ENCODE measurements at places on chromosomes 12 and 14.

DNA sequence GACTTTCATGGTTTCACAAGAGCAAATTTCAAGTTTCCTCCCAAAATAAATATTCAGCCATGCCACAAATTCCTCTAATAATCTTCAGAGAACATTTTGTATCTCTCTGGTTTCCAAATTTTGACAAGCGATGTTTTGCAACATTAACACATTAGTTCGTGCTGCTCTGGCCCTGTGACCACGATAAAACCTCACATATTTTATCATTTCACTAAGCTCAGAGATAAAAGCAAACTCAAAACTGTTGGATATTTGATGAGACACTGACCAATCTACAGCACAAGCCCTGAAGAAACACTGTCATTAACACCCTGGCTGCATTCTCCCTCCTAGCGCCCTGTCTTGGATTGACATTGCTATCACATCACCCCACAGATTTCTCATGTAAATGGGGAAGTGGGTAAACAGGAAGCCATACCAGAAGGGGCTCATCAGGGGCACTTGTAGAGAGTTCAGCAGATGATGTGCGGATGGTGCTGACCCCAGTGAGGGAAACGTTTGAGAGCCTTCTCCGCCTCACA is 264.3 kb downstream of the PRKD1 start:
- DNase-seq: no peak

- DNase-seq: no peak
Measured at GRCh38 chr14:73686901-73687300, 27.3 kb downstream of the PNMA1 start.

- no peak for DNase-seq
Measured at GRCh38 chr12:71582925-71583324, 80.7 kb downstream of the ZFC3H1 start.

DNA sequence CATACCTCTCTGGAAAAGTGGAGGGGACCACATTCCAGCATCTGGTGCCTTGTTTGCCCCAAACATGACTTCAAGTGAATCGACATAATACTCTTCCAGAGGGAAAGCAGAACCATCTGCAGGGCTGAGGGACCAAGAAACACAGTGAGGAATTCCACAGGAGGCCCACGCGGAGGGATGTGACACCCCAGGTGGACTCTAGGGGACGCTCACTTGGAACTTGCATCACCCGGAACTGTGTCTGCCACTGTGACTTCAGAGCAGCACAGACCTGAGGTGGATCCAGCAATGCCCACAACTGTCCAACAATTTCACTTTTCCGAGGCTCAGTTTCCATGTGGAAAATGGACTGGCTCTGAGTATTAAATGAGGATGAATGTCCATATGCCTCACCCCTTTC is 14.3 kb upstream of the CLMN start:
- DNase-seq: no peak

- DNase-seq: no peak
Measured at GRCh38 chr12:49875115-49875720, 28.5 kb downstream of the FAIM2 start.

DNA sequence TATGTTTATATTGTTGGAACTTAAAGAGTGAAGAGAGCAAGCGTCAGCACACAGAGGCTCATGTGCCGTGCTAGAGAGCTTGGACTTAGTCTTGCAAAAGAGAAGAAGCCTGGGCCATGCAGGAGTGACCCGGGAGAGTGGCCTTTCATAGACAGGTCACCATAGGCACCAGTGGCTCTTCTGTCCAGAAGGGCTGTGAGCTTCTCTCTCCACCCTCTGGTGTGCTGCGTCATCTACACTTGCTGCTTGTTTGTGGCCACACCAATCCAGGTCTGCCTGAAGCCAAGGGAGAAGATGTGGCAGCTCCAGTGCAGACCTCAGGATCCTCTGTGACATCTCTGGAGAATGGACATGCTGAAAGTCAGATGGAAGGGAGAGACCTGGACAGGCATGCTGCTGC is 74.4 kb downstream of the NTF3 start:
- no peak for DNase-seq

- DNase-seq: no peak
Measured at GRCh38 chr12:89721291-89721987, 12.8 kb upstream of the ATP2B1 start.

DNA sequence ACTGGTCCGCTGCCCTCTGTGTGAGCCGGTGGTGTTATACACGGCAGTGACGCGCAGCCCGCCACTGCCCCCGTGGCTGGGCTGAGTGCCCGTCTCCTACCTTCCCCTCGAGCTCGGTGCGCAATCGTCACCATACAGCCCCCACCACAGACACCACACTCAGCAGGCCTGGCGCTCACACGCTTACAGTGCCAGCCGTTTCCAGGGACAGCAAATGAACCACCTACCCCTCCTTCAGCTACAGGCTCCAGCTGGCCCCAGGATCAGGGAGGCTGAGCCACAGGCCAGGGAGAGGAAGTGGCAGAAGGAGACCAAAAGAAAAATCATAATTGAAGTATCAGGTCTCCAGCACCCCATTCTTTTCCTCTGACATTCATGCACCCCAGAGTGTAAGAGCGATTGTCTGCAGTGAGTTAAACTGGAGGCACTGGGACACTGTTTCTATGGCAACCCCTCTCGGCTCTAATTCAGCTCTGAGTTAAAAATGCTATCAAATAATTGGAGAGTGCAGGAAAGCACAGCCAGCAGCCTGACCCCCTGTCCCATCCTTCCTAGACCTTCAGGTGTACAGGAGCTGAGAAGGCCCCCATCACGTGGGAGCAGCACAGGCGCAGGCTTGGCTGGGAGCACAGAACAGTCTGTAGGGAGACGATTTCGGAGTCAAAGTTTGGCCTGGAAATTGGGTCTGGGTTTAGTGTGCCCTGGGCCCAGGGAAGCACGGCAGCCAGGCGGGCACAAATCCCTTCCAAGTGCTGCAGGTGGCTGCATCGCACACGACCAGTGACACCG is 18.0 kb downstream of the LRTM2 start:
- DNase-seq: no peak

DNA sequence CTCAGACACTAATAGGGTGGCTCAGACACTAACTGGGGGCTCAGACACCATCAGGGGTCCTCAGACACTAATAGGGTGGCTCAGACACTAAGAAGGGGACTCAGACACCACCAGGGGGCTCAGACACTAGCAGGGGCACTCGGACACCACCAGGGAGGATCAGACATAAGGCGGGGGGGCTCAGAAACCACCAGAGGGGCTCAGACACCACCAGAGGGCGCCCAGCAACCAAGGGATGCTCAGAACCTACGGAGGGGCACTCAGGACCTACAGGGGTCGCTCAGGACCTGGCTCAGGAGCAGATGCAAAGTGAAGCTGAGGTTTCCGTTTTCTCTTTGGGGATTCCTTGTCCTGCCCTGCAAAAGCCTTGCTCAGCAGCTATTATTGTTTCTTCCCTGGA is 448.5 kb downstream of the TMEM121 start:
- DNase-seq: no peak

- DNase-seq: no peak
Measured at GRCh38 chr14:61575551-61576150, 119.7 kb upstream of the HIF1A start.

DNA sequence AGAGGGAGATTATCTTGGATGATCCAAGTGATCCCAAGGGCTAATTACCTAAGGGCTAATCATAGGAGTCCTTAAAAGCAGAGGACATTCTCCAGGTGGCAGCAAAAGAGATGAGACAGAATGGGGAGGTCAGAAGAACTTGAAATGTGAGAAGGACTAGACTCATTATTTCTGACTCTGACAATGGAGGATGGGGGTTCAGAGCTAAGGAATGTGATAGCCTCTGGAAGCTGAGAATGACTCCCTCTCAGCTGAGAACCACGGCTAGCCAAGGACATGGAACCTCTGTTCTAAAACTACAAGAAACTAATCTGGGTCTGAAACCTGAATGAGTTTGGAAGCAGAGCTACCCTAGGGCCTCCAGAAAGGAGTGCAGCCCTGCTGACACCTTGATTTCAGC is 35.6 kb upstream of the ANKS1B start:
- DNase-seq: no peak

GRCh38 chr12:54940727-54941315 is 43.7 kb downstream of the TESPA1 start:
- no peak for DNase-seq

GRCh38 chr12:69885658-69886057 is 60.6 kb downstream of the MYRFL start:
- DNase-seq: no peak

GRCh38 chr14:53473480-53473879 is 320.4 kb upstream of the DDHD1 start:
- DNase-seq: no peak

DNA sequence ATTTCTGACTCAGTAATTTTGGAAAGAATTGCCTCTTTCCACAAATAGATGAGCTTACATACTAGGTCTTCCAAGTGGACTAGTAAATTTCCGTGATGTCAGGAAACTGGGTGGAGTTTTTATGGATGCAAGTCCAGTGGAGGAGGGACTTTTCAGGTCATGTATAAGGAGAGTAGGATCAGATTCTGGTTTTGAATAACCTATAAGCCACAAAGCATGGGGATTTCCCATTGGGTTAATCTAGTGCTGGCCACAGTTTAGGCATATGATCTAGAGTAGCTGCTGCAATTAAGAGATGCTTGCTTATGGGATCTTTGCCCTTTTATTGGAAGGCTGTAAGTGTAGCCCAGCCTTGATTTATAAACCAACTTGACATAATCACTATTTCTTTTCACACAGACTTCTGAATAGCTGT is 33.8 kb downstream of the STK38L start:
- DNase-seq: no peak

- no peak for DNase-seq
Measured at GRCh38 chr14:45140661-45141187, 5.0 kb downstream of the FANCM start.

DNA sequence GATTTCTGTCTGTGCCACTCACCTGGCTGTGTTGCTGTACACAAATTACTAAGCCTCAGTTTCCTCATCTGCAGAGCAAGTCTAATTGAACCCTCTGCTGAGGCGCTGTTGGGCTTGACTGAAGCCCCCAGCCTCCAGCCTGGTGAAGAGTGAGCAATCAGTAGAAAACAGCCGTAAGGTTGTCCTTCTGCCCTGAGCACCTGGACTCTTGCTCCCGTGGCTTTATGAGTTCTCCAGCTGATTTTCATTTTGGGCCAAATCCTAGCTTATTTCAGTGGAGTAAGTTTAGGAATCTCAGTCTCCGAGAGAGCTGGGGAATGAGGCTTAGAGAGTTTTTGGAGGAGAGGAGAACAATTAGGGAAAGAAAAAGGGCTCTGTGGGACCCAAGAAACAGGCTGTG is 133.9 kb upstream of the EVL start:
- no peak for DNase-seq

Data from T1000 (cell line).